Naive thymus-derived CD4-positive, alpha-beta T cell (primary cell): ENCODE measurements at places on chromosomes 6 and 20. TPM values are rescaled to one million over a fixed set of nuclear protein-coding genes. Genes with fewer than 3 reads are reported as not detected.

CST11 gene
- polyA plus RNA-seq = not detected

SLC35F1 gene
- not detected for polyA plus RNA-seq

NINL gene
- polyA plus RNA-seq = 1.1 TPM

OOEP gene
- polyA plus RNA-seq = not detected

IPCEF1 gene
- 99.7 TPM for polyA plus RNA-seq

WFDC12 gene
- not detected for polyA plus RNA-seq
